ENCODE measurements at places on chromosomes 6 and 20.

DNA sequence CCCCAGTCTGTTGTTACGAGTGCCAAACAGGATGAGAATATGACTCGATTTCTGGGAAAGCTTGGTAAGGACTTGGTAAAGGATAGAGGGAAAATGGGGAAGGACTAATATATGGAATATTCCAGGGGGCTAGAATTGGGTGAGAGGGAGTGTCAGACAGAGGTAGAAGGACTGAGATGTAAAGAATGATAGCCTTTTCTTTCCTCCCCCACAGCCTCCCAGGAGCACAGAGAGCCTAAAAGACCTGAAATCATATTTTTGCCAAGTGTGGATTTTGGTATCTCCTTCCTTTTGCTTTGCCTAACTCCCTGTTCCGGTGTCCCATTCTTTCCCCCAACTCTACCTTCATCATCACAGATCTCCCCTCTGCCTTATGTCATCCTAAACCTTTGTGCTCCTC, 3.1 kb downstream of the MSH5 start:
- no peak for DNase-seq

DNA sequence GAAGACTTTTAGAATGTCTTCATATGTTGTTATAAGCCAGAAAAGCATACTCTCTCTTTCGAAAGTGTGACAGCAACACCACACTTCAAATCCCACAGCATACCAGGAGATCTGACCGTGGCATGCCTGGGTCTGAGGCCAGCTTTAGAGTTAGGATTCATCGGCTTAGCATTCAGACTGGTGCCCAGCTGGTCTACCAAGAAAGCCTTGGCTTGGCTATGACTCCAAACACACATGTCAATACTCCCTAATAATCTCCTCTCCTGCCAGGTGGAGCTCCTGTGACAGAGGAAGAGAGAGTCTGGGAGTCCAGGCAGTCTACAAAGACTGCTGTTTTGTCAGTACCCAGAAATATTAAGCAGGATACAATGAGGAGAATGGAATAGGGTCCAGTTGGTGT, 77.1 kb upstream of the MAN1A1 start:
- DNase-seq = peak; percentile 38

- DNase-seq = no peak
These were observed 94.4 kb upstream of the CD93 start for GRCh38 chr20:23180451-23180921.

DNA sequence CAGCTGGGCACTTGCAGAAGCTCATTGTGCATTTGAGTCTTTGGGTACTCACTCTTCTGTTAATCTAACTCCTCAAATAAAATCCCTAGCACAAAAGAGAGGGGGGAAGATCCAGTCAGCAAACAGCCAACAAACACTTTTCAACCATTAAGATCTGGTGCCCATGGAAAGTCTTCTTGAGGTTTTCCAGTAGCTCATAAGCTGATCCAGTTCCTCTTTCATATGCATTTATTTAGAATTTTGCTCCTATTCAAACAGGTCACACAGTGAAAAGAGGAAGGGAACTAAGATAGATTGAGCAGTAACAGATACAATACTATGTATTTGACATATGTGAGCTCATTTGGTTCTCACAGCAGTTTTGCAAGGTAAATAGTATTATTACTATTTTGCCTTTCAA, 38.6 kb downstream of the HLA-DPB1 start:
- DNase-seq = no peak

- DNase-seq = no peak
These were observed 98.0 kb upstream of the SLC24A3 start for GRCh38 chr20:19114410-19114809.
